HFFc6 (cell line): ENCODE measurements at places on chromosomes 5 and 9.

- no peak for DNase-seq
Measured at GRCh38 chr9:121830441-121831140, 179.2 kb downstream of the DAB2IP start.

DNA sequence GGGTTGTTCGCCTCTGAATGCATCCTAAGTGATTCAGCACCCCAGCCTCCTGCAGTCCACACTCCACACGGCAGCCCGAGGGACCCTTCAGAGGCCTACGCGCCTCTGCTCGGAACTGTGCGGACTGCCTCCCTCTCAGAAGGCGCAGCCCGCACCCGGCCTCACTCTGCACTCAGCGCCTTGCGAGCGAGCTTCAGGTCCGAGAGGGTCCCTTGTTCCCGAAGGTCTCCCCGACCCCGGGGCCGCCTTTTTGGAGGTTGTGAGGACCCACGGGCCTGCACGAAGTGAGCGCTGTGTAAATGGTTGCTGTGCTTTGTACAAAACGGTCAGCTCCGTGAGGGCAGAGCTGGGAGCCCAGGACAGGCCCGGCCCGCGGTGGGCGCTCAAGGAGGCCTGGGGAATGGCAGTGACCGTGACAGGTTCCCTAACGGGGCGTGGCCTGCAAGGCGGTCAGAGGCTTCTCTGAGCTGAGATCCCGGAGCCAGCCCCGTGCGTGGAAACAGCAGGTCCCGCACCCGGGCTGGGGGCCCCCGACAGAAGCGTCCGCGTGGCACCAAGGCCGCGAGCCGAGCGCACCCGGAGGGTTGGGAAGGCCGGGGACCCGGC, 698 bp upstream of the CACNA1B start:
- DNase-seq = no peak

GRCh38 chr5:169637085-169637548, at the start of gene DOCK2:
DOCK2 (plus strand) TSS chr5:169637275; CDS start chr5:169637327, 52 bp downstream.
- DNase-seq = no peak

GRCh38 chr9:137236238-137236935, 4.7 kb upstream of the TUBB4B start:
- peak; percentile 61 for DNase-seq

DNA sequence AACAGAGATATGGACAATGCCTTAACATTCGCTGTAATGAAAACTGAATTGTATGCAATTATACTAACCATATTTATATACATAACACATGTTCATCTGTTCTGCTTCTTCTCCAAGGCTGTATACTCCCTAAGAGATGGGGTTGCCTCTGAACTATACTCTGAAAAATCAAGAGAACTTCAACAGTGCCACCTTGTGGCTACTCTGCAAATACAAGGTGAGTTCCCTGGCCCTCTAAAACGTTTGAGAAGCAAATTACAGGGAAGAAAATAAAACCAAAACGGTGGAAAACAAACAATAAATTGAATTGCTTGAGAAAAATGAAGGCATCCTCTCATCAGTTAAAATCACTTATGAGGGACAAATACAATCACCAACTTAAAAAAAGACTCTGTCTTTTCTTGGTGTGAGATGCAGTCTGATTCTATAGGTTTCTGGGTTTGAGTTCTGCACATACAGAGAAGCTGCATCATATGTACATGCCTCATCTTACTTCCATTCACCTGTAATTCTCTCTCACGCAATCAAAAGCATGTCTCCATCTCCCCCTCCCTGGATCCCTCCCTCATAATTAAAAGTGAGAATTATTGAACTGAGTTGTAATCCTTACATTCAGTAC, 98.6 kb downstream of the FBXW11 start:
- DNase-seq = peak; percentile 65

DNA sequence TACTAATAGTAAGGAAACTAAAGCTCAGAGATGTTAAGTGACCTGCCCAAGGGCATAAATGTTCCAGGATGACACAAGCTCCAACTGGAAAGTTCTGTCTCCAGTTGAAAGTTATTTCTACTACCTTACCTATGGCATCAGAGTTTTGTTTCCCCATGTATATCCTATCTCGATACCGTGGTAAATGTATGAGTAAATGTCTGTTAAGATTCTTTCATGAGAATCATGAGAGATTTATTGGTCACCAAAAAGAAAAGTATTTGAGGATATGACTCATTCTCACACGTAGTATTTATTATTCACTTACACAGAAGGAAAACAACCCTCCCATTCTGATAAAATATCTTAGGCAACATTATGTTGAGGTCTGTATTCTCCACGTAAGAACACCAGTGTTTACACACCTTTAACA, 11.1 kb upstream of the SHOC1 start:
- DNase-seq = peak; percentile 45

GRCh38 chr5:6634306-6634705, 1.1 kb downstream of the SRD5A1 start:
- no peak for DNase-seq

GRCh38 chr5:138632900-138633489, 57.8 kb upstream of the HSPA9 start:
- peak; percentile 43 for DNase-seq

DNA sequence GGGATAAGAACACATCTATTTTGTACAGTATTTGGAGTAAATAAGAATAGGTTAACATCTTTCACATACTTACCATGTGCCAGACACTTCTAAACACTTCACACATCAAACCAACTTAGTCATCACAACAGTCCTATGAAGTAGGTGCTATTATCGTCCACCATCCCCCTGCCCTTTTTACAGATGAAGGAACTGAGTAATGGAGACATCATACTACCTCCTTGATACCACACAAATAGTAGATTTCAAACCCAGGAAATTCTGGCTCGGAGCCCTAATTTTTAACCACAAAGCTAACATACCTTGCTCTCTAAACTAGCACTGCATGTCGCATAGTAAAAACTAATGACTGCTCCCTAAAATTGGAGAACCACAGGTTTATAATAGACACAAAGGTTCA, 4.2 kb upstream of the ZNF366 start:
- peak; percentile 25 for DNase-seq

DNA sequence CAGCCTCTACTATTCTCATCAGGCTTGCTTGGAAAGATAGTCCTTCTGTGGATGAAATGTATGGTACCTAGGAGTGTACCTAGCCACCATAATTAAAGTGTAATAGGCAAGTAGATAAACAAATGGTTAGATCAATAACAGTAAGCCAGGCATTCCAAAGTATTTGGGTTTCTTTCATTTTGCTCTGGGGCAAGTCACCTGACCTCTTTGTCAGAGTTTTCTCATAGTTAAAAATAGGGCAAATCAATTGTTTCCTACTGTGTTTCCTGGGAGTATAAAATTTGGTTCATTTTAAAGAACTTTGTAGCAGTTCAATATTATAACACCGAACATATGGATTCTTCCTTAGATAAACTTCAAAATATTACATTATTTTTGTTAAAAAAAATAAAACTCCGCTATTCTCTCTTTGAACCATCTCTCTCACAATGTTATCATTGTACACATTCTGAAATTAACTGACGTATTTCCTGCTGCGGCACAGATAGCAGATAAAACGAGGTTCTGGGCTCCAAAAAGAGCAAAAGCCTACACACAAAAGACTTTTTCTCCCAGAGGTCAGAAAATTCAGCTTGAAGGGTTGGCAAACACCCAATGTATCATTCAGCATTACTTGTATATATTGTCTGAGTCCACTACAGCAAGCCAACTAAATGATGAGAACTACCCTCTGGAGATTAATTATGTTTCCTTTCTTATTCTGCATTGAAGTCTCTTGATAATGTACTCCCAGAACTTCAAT, 267.9 kb downstream of the COX7C start:
- DNase-seq = no peak

DNA sequence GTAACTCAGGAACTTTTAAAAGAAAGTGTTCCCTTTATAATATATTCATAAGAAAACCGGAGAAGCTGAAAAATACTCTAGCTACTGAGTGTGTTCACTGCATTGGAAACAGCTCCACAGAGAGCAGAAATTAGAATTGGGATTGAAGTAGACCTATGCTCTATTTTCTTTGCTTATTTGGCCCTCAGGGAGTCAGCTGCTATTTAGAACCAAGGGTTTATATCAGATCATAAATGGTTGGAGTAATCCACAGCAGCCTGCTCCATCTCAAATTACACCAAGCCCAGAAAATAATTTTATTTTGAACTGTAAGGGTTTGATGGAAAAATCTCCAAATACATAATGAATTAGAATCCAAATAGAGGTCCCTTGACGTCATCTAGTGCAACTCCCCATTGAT, 202.6 kb downstream of the ADAMTSL1 start:
- DNase-seq = no peak
